Stimulated activated CD4-positive, alpha-beta T cell treated with anti-CD3 and anti-CD28 coated beads, Interleukin-15, amount 100 ng/mL, for 1 hour (primary cell): ENCODE measurements at places on chromosomes 7 and 10.

- DNase-seq = no peak
Observed at GRCh38 chr10:132406181-132406580, 9.2 kb downstream of the PWWP2B start.

GRCh38 chr7:2729893-2730716 is 42.1 kb downstream of the AMZ1 start:
- no peak for DNase-seq

- DNase-seq = no peak
Observed at GRCh38 chr7:95927756-95928155, 155.4 kb downstream of the DYNC1I1 start.

DNA sequence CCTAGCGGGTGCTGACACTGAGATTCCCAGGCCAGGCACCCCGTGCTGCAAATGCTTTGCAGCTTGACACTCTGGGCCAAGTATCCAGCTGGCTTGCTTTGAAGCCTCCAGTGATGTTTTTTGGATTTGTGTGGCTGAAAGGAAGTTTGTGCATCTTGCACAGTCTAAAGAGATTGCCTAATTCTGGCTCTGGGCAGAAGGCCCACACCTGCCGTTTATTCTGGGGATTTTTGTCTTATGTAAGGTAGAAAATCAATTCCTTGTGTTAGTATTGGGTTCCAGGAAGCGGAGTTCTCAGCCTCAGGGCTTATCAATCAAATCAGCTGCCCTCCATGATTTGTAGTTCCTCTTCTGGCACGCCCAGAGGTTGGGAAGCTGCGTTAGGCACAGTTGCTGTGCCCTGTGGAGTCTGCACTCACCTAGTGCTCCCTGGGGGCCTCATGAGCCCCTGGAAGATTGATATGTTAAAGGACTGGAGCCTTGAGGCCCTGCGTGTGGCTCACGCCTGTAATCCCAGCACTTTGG is 8.4 kb upstream of the PURB start:
- DNase-seq = no peak

DNA sequence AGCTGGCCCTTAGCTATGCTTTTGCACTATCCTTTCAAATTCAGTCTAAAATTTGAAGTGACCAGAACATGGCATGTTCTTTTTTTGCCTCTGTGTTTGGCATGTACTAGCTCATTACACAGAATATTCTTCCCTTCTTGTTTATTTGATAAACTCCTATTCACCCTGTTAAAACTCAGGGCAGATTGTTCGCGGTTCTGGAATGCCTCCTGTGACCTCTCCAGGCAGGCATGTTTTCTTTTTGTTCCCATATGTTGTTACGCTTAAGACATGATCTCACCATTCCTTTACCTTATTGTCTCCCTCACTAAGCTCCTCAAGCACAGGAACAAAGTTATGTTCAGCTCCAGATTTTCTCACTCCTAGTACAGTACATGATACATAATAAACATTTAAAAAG is 181.7 kb downstream of the CCSER2 start:
- DNase-seq = no peak

GRCh38 chr7:156127166-156128134 is 315.2 kb upstream of the SHH start:
- DNase-seq = no peak

DNA sequence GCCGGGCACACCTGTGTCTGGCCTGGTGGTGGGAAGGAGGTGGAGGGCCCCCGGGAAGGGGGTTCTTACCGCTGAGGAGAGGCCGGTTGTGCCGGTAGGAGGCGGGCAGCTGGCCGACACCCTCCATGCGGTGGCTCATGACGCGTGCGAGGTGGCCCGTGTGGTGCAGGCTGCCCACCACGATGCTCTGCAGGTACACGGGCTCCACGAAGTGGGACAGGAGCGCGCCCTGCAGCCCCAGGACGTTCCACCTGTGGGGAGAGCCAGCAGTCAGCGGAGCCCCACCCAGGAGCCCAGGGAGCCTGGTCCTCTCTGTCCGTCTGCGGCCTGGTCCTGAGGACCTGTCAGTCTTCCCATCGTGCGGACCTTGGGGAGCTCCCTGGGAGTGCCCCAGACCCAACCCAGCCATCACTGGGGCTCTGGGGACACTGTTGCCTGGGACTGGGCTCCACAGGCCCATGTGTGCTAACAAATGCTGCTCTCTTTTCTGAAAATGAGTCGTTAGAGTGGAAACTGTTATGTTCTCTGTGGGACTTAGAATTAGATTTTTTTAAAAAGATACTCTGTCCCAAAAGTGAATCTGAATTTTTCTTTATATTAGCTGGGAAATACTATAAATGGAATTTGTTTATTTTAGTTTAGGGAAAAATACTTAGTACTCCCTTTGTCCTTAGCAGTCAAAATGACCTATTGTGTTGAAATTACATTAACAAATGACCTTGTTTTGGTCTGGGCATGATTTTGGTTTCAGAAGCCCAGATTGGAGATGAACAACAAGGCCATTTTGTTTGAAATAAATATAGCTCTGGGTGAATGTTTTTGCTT is 143.9 kb downstream of the WDR37 start:
- no peak for DNase-seq
